Kidney epithelial cell (primary cell): ENCODE measurements at places on chromosomes 11 and 22. TPM values are rescaled to one million over a fixed set of nuclear protein-coding genes. Genes with fewer than 3 reads are reported as not detected.

GRCh38 chr11:61545341-61545740 lies 35.5 kb downstream of the SYT7 start:
- no peak for DNase-seq

GRCh38 chr22:50583294-50583861 lies 729 bp upstream of the CHKB start:
- DNase-seq = no peak

GRCh38 chr11:3183523-3183922 lies 18.4 kb upstream of the OSBPL5 start:
- no peak for DNase-seq

Gene MUC6
- total RNA-seq = under 0.01 TPM in 1 of 2 replicates, not detected in the other

Gene MYBPC3
- total RNA-seq = not detected in 2 replicates
